Peyer's patch (tissue), 4 donors: ENCODE measurements at places on chromosomes 6 and 20.

GRCh38 chr6:35973670-35974222 is 50.7 kb downstream of the SLC26A8 start:
- no peak for DNase-seq

- no peak for DNase-seq
Observed at GRCh38 chr6:53426667-53427270, 78.0 kb upstream of the ELOVL5 start.

DNA sequence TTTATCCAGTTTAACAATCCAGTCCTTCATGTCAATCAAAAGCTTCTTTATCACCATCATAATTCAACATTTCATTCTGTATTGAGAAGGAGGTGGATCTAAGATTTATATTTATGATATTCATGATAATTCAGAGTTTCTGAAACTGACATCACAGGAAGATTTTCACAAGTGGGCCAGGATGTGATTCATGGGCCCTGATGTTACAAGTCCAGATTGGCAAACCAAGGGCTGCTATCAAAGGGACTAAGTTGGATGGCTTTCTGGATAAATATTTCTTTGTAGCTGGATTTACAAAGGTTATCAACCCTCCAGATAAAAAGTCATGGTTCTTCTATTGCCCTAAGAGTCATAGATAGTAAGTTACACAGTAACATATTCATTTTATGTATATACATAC is 866.5 kb downstream of the KIF16B start:
- no peak for DNase-seq

- DNase-seq: no peak
Observed at GRCh38 chr6:134288538-134289203, 29.2 kb downstream of the SGK1 start.

- no peak for DNase-seq
Observed at GRCh38 chr6:134698228-134698627, 251.7 kb downstream of the ALDH8A1 start.

- no peak for DNase-seq
Observed at GRCh38 chr6:119119989-119120388, 41.5 kb upstream of the FAM184A start.

DNA sequence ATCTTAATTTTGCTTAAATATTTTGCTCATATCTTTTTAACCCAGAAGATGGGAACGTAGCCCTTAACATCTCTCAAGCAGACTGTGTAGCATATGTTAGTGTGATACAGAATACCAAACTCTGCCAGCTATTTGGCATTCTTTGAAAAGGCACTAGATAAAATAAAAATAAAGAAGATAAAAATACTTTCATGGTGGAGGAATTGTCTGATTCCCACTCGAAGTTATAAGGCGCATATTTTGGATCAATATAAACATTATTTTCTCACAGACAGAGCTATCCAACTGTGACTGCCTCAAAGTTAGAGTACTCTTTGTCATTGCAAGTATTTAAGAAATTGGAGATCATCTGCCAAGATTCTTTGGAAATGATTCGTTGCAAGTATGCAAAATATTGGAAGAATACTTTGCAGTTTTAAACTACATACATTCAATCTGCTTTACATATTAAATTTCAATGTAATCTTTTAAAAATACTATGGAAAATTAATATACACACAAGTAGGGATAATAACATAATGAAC is 10.8 kb upstream of the EEF1E1 start:
- no peak for DNase-seq

DNA sequence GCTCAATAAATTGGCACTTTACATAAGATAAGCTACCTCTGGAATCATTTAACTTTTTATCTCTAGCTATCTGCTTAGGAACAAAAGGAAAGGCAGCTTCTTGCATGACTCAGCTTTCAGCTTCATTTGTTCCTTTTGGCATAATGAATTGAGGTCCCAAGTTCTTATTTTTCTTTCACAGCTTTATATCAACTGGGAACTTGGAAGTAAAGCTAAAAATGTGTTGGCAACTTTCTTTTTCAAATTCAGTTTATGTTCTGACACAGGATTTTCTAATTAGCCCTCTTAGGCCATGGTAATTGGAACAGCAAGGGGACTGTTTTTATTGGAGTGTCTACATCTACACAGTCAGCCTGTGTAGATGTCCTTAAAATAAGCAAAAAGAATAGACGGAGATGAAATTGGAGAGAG is 55.2 kb upstream of the MRAP2 start:
- DNase-seq: no peak

- DNase-seq: peak; percentile 83
Observed at GRCh38 chr20:24994470-24995368, 2.2 kb upstream of the APMAP start.

DNA sequence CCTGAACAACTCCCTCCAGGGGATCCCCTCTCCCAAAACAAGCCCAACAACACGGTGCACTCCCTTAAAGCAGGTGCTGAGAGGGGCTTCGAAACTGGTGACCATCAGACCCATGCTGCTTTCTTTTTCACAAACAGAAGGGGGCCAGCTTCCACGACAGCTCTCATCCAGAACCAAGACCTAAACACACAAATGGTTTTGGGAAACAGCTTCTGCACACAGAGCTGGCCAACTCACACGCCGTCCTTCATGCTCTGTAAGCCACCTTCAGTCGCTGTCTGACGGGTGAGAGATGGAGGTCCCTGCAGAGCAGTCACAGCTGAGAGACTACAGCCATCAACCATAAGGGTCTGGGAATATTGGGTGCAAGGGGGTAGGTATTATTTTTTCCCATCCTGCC is 76.3 kb downstream of the ZMYND8 start:
- DNase-seq: no peak

- DNase-seq: no peak
Observed at GRCh38 chr6:760982-761955, 68.3 kb upstream of the EXOC2 start.

DNA sequence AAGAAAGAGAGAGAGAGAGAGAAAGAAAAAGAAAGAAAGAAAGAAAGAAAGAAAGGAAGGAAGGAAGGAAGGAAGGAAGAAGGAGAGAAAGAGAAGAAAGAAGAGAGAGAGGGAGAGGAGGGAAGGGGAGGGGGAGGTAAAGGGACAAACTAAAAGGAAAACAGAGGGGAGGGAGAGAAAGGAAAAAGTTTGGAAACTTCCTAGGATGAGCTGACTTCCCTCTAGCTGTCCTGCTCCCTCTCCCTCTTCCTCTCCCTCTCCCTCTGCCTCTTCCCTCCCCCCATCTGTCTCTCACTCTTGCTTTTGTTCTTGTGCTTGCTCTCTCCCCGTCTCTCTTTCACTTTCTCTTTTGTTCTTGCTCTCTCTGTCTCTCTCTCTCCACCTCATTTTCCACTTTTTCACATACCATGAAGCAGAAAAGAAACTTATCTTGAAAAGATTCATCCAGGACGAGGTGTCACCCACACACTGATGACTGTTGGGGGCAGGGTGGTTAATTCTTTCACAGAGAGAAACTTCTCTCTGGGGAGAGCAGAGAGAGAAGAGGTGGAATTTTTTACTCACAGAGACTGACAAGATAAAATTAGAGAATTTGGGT is 56.4 kb upstream of the DUSP22 start:
- DNase-seq: no peak

DNA sequence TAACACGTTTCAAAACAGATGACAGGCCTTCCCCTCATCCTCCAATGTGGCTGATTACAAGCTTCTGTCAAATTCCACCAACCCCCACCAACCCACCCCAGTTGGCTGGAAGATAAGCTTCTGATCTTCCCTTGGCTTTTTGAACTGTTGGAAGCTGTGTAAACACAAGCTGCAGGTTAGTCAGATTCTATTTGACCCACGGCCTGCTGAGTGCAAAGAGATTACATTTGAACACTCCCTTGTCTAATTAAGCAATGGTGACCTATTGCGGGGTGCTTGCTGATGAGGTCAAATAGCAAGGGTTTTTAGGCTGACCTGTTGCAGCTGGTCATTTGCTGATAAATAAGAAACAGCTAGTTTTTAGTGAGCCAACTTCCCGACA is 379.7 kb downstream of the BMP2 start:
- DNase-seq: no peak

DNA sequence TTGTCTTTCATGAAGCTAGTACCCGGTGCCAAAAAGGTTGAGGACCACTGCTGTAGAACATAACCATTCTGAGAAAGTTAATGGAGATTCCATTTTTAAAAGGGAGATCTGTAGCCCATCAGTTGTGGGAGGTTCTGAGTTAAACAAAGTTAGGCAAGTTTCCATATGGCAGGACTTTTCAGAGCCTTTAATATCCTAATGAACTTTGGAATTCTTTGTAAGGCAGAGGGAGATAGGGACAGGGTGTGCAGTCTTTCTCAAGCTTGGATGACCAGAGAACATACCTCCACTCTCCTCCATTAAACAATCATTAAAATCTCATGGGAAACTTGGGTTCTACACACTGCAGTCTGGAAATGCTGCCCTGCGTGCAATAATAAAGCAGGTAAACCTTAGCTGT is 14.8 kb downstream of the ADGRF4 start:
- DNase-seq: no peak

DNA sequence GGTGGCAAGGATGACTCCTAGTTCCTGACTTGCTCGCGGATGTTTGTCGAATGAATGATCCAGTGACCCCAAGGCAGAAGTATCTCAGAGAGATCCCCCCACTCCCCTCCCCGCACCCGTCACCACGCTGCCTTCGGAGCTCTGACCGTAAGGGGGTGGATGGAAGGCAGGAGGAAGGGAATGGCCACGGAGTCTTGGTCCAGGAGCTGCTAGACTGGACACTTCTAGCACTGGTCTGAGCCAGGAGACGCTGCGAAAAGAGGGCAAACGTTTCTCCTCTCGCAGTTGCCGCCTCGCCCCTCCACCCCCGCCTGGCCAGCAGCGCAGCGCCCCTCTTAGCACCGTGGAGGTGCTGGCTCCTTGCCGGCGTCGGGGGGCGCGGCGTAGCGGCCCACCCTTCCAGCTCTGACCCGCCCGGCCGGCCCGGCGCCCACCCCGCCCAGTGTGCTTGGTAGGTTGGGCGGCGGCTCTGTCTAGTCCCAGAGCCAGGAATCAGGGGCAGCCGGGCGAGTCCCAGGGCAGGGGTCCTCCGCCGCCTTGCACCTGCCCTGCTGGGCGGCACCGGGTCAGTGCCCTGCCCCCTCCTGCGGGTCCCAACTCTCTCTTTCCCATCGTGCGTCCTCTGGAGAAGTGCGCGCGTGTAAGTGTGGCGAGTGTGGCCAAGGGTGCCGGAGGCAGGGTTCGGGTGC is 2.4 kb upstream of the DBNDD2 start:
- peak; percentile 69 for DNase-seq

GRCh38 chr6:71737953-71738352 is 148.4 kb upstream of the RIMS1 start:
- no peak for DNase-seq

DNA sequence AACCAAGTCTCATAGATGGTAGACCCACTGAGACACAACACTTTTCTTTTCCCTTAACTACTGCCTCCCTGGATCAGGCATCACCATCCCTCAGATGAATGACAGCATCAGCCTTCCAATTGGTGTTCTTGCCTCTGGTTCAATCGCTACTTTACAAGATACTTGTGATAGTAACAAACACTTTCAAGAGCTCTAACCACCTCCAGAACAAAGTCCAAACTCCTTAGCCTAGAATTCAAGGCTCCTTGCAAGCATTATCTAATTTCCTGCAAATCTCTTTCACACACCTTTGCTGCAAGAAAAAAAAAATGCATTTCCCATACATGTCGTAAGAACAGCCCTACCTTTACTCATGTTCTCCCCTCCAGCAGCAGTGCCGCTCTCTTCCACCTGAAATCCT is 33.1 kb downstream of the RALGAPA2 start:
- no peak for DNase-seq

- peak; percentile 71 for DNase-seq
Observed at GRCh38 chr6:143755301-143755744, 77.6 kb downstream of the PHACTR2 start.

DNA sequence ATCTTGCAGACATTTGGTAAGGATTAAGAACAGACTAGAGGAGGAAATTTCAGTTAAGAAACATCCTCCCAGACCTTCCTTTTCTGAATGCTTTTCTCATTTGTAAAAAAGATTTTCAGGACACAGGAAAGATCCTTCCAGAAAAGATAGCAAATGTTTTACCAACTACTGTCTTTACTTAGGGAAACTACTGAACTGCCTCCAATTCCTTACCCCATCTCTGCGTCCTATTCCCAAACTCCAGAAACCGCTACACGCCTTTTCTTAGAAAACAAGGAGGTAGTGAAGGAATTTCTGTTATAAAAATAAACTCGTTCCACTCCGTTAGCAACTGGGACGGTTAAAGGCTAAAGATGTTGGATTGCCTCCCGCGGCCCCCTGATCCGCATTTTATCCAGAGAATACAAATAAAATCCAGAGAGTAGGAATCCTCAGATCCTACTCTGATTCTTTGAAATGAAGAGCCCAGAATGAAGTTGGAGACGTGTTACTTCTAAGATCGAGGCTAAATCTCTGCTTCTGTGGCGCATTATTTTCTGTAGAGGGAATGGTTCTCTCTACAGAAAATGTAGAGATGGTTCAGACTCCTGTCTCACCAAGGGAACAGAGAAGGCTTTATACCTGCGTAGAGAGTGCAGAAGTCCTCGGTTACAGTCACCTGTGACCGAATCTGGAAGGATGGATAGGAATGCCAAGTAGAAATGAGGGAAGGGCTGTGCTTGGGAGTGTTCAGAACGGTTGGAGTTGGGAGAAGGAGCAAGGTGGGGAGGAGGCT is 133.0 kb downstream of the GPX5 start:
- no peak for DNase-seq

GRCh38 chr6:75602246-75603105 is 796 bp downstream of the SENP6 start:
- DNase-seq: peak; percentile 43

DNA sequence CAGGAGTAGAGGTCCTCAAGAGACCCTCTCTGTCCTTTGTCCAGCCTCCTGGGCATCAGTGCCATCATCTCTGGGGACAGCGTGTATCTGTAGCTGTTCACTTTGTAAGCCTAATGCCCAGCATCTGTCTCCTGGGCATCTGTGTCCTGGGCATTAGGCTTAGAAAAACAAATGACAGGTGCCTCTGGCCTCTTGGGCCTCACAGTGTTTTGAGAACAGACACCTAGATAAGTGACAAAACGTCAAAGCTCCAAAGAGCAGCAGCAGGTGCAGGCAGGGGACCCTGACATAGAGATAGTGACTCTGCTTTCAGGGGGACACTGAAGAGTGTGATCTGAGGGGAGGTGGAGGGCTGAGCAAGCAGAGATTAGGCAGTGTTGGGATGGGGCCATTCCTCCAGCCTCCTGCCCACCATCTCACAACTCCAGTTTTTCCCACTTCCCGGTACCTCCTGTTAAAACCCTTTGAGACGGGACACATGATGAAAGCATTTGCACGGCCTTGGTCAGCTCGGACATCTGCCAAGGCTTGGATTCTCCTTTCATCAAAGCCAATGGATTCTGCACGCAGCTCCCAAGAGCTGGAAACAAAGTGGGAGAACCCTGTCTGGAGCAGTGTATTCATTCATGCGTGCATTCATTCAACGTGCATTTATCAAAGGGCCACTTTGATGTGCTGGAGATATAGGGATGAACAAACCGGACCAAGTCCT is 55.5 kb upstream of the CD93 start:
- DNase-seq: no peak

DNA sequence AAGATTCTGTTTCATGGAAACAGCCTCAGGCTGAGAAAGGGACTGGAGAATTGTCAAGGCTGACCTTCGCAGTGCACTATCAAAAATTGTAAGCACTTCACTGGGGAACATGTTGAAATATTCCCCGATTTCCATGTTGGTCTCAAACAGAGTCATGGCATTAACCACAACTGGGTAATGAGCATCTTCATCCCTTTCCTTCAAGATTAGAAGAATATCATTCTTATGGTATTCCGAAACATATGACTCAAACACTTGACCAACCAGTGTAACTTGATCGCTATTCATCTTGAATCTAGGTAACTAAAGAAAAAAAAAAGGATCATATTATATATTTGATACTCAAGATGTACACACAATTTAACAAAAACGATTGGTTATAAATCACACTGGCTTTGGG is 3.5 kb downstream of the MCM9 start:
- DNase-seq: no peak

- DNase-seq: no peak
Observed at GRCh38 chr6:165845493-165845892, 182.5 kb upstream of the PDE10A start.
